ENCODE measurements at places on chromosomes 12 and 14.

GRCh38 chr14:91918186-91918883, 29.2 kb downstream of the FBLN5 start:
- no peak for DNase-seq

GRCh38 chr14:58744801-58745394, 107.1 kb downstream of the DACT1 start:
- DNase-seq = no peak

- DNase-seq = no peak
These were observed 42.1 kb upstream of the CTDSP2 start for GRCh38 chr12:57888409-57889157.

DNA sequence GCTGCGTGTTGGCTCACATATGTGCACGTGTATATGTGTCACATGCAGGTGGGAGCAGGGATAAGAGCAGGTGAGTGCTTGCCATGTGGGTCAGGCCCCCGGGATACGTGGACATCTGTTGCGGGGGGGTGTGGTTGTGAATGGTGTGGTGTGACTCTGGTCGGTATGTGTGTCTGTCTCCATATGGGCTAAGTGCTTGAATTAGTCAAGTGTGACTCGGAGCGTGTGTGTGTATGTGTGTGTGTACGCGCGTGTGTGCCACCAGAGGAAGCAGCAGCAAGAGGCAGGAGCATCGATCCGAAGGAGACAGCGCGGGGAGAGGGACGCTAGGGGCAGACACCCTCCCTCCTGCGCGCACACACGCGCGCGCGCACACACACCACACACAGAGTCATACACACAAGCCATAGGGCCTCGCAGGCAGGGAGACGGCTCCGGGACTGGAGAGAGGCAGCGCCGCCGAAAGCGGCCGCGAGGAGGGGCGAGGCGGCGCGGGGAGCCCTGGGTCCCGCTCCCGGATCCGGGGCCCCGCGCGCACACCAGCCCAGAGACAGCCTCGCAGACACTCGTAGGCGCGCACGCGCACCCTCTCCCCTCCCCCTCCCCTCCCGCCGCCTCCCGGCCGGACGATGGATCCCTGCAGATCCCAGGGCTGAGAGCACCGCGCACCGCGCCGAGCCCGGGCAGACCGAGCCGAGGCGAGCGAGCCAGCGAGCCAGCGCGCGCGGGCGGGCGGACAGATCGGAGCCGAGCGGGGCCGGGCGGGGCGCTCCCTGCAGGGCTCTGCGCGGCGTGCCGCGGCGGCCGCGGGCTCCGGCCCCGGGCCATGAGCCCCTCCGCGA, at the start of gene ASIC1:
ASIC1 (plus strand) TSS at position 597 of the 842 bp plus-strand sequence. CDS start 1,171 bp downstream, outside the sequence.
- no peak for DNase-seq

DNA sequence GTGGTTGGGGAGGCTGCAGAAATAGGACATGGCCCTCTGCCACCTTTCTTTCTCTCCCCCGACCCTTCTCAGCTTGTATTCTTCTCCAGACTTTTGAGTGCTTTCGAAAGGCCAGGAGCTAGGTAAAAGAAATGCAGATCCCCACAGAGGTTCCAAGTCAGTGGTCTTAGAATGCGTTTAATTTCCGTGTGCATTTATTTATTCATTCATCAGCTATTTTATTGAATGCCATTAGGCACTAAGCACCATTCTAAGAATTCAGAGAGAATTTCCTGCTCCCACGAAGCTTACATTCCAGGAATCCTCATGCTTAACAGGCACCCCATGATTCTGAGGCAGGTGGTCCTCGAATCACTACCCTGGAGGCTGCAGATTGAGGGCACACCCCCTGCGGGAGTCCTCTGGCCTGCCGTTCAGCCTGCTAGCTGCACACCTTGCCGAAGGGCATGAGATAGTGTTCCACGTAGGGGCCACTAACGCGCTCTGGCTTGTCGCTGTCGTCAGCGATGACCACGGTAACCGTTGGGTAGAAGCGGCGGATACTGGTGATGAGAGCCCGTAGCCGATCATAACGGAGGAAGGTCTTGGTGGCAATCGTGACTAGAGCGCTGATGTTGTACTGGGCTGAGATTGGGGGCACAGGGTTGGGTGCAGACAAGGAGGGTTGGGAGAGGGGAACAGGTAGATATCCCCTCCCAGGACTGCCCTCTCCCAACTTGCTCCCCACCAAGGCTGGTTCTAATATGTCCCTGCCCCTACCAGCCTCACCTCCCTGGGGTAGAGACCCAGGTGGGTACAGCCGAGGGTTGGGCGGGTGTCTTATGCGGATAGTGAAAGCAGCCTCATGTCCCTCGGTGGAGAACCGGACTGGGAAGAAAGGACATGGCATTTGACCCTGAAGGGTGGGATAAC, 4.5 kb downstream of the B4GALNT1 start:
- DNase-seq = no peak

GRCh38 chr14:70601162-70601561, 707 bp upstream of the MED6 start:
- no peak for DNase-seq

- DNase-seq = no peak
These were observed 33.4 kb upstream of the TXNRD1 start for GRCh38 chr12:104182144-104182543.

DNA sequence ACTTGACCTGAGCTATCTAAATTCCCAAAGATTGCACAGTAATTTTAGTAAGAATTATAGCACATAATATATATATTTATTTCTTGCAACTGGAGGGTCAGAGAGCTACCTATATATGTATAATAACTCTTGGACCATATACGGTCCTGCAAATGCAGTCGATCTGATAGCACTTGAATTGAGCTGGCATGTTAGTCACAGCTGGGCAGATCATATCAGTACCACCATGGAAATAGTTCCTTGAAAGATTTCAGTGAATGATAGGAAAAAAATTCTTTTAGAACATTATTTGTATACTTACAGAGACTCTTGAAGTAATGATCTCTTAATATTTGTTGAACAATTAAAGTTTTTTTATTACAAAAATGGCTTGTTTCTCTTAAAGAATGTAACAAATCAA, 94.5 kb upstream of the MON2 start:
- no peak for DNase-seq

GRCh38 chr12:124289634-124290600, 5.0 kb upstream of the RFLNA start:
- no peak for DNase-seq

GRCh38 chr12:79956896-79957295, 22.0 kb upstream of the PPP1R12A start:
- DNase-seq = no peak

GRCh38 chr14:68308726-68309520, 483.9 kb downstream of the ZFP36L1 start:
- no peak for DNase-seq

DNA sequence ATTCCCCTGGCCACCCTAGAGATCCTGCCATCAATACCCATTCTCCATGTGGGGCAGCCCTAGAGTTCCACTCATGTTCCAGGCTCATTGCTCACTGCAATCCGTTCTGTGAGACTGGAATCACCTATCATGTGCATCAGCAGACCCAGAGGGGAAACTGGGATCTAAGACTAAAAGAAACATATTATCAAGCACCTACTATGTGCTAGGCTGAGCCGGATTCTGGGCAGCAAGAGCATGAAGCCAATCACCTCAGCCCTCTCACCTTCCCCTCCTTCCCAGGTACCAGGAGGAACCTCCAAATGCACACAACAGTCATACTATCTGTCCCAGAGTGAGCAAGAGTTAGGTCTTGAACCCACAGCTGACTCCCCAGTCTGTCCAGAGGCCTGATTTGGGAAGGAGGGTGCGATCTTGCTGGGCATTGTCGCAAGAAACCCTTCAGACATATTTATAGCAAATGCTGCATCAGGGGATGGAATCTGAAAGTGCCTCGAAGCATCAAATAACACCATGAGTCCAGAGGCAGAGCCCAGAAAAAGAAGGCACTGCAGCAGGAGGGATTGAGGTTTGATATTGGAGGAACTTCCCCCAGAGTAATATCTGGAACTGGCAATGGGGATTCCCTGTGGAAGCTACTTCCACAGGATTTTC, 6.7 kb upstream of the CACNB3 start:
- DNase-seq = no peak

GRCh38 chr12:12665194-12665593, 30.8 kb downstream of the GPR19 start:
- no peak for DNase-seq

DNA sequence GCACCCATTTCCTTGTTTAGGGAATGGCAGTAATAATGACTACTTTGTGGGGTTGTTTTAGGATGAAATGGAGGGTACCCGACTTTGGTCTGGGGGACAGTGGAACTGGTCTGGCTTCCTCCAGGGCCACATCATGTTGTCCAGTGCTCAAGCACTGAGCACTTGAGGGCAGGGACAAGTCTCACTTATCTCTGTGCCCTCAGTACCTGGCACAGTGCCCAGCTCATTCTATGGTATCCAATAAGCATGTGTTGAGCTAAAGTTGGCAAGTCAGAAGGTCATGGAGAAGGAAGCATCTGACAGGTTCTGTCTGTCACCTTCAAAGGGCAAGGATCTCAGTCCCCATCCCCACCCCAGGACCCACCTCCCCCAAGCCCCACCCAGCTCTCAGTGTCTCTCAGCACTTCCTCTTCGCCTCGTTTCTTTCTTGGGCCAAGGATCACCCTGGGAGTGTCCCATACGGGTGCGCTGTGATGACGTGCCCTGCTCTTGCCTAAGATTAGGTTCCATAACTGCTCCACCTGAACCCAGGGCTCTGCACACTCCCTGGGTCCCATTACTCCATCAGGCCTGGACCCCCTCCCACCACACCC, 24.3 kb upstream of the TMEM106C start:
- no peak for DNase-seq

- no peak for DNase-seq
These were observed 279.9 kb downstream of the RPS29 start for GRCh38 chr14:49306152-49306751.

- DNase-seq = no peak
These were observed 636.1 kb downstream of the TMTC2 start for GRCh38 chr12:83322809-83323208.

DNA sequence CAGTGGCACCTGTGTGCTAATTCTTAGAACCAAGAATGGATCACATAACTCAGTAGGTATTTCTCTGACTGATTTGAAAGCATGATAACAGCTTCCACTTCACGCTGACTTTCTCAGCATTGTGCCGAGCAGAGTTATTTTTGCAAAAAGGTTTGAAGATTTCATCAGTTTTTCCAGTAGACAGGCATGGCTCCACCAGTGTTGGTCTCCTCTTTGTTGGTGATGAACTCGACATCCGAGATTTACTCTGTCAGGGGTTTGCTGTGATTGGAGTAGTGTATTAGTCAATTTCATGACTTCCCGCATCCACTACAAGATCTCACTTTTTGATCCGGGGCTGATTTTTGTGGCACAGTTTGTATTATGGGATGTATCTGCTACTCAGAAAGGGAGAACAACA, 85.3 kb downstream of the PRKCH start:
- DNase-seq = no peak

- no peak for DNase-seq
These were observed 805 bp upstream of the KRT7 start for GRCh38 chr12:52232203-52232673.

DNA sequence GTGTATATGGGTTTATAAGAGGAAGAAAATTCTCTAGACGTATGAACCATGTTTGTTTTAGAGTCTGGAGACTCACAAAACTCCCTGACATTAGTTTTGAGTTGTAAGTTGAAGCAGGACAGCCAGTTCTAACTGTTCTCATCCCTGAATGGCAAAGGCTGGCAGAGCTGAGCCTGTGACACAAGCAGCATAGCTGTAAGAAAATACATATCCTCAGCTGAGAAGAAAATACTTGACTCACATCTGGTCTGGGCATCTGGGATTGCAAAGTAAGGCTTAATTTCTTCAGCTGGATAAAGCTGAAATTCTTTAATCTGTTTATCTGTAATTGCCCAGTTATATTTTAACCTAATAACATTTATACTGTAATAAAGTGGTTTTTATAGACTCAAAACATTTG, 156.3 kb downstream of the PELI2 start:
- no peak for DNase-seq

GRCh38 chr12:32533971-32534590, 134.7 kb downstream of the FGD4 start:
- no peak for DNase-seq

- no peak for DNase-seq
These were observed 120.4 kb downstream of the STAB2 start for GRCh38 chr12:103707446-103707845.

- no peak for DNase-seq
These were observed 12.2 kb downstream of the UBR7 start for GRCh38 chr14:93219103-93219726.

DNA sequence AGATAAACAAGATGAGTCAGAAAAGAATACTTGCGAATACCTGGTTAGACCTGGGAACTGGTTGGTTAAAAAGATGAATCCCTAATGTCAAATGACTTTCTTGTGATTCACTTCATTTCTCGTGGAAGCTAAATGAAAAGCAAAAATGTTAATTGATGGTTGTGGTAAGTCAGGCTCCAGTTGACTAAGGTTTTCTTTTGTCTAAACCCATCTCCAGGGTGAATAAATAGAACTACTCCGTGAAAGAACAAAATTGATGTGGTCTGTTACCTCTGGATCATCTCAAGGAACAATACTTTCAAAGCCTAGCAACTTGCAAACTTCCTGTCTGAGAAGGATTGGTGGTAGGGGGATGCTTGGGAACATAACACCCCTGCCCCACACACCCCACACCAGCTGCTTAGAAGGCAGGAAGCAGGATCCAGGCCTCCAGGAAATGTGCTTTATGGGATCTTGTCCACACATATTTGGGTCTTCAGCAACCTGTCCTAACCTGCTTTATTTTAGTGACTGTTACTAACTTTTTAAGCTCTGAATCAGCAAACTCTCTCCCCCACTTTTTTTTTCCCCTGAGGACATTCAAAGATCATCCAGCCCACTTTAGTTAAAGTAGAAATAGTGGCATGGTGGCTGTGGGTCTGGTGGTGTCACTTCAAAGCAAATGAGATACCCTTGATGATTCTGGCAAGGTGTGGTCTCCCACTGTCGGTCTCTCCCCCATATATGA, 60.4 kb upstream of the PTHLH start:
- no peak for DNase-seq

DNA sequence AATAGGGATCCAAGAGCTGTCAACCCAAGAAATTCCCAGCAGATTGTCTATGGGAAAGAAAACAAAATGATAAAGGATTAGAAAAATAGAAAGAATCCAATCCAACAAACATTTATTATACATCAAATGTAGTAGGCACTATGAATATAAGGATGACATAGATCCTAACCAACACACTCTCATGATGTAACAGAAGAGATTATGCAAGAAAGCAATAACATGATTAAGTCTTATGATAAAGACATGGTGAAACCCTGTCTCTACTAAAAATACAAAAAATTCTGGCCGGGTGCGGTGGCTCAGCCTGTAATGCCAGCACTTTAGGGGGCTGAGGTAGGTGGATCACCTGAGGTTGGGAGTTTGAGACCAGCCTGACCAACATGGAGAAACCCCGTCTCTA, 2.7 kb downstream of the MED6 start:
- DNase-seq = no peak
